ENCODE measurements at places on chromosomes 11 and 22. TPM values are rescaled to one million over a fixed set of nuclear protein-coding genes. Genes with fewer than 3 reads are reported as not detected.

KCNE3 gene
- total RNA-seq: not detected

IGF2 gene
- 8.2 TPM for total RNA-seq

SLC25A45 gene
- 14.4 TPM for total RNA-seq

VSIG10L2 gene
- not detected for total RNA-seq

ALDH3B1 gene
- total RNA-seq: 0.09 TPM

MS4A15 gene
- total RNA-seq: not detected

MYO7A gene
- total RNA-seq: 0.14 TPM

RANGAP1 gene
- 150 TPM for total RNA-seq

FZD4 gene
- total RNA-seq: 0.16 TPM

RHBDD3 gene
- total RNA-seq: 25.4 TPM

GDPD4 gene
- total RNA-seq: not detected

DDI1 gene
- not detected for total RNA-seq

DNA sequence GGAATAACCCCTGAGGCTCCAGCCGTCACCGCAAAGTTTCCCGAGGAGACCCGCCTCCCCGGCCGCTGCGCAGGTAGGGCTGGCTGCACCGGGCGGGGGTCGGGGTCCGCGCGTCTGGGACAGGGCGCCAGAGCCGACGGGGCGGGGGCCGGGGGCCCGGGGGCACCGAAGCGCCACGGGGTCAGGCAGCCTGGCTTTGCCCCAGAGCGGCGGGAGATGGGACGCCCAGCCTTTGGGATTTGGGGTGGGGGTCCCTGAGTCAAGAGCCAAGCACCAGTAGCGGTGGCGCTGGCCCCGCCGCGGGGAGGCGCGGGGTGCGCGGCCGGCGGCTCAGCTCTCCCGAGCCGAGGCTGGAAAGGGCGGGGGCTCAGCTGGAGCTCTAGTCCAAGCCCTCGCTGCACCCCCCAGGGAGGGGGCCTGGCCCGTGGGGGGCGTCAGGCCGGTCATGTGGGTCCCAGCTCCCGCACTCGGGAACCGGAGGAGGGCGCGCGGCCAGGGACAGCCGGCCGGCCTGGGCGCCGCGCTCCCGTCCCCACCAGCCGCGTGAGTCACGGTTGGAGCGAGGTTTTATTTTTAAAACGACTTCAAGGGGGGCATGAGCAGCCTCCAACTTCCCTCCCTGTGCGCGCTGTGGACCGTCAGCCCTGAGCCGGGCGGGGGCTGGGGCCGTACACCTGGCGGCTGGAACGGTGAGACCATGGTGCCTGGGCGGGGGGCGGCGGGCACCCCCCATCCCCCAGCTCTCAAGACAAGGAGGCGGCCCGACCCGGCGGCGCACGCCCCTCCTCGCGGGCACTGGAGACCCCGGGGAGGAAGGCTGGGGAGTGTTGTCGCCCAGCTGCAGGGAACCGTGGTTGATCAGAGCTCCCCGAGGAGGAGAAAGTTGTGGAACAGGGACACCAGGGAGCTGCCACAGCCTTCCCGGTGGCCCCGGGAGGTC, 626 bp downstream of the FLRT1 start:
- H3K36me3 ChIP-seq: no peaks in the 10 kb centered on the region
- peaks cover 5% of the 10 kb centered on the region for H3K4me1 ChIP-seq
- H3K4me3 ChIP-seq: no peak overlapping the region

GRCh38 chr11:117457031-117457785, 129.6 kb downstream of the CEP164 start:
- no peaks in the 10 kb centered on the region for H3K36me3 ChIP-seq
- H3K27ac ChIP-seq: no peak overlapping the region
- H3K4me1 ChIP-seq: peaks cover 10% of the 10 kb centered on the region
- H3K4me3 ChIP-seq: no peak overlapping the region
- H3K27me3 ChIP-seq: peaks cover 2% of the 10 kb centered on the region

DNA sequence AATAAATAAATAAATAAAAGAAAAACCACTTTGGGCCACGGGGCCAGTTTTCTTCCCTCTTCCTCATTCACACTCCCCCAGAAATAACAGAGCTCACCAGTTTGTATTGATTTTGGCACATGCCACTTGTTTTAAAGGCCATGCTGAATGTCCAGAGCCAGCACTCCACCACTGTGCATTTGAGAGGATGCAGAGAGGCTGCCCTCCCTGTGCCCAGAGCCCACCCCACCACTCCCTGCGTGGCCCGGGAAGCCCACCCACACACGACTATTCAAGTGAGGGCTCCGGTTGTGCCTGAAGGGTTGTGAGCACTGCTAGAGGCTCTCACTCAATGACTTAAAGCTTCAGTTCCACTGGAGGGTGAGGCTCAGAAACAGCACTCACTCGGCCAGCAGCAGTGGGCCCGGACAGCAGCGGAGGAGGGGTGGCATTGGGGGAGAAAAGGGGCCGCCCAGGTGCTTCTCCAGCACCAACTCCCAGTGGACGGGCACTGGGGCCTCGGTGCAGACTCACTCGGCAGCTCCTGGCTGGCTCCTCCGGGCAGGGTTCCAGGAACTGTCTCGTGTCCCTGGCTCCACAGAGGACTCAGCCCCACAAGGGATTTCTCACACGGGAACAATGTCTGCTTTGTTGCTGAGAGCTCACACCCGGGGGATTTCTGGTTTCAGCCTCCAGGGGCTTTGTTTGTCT, 112.7 kb downstream of the SHANK2 start:
- no peaks in the 10 kb centered on the region for H3K27me3 ChIP-seq
- H3K4me3 ChIP-seq: no peak overlapping the region
- DNase-seq: no peak
- no peak overlapping the region for H3K27ac ChIP-seq
- no peaks in the 10 kb centered on the region for H3K36me3 ChIP-seq
- no peaks in the 10 kb centered on the region for H3K4me1 ChIP-seq

- H3K27ac ChIP-seq: no peak overlapping the region
- H3K27me3 ChIP-seq: peaks cover 14% of the 10 kb centered on the region
- DNase-seq: no peak
- no peak overlapping the region for H3K4me3 ChIP-seq
- H3K36me3 ChIP-seq: no peaks in the 10 kb centered on the region
Measured at GRCh38 chr11:35953081-35953760, 9.4 kb downstream of the LDLRAD3 start.

DNA sequence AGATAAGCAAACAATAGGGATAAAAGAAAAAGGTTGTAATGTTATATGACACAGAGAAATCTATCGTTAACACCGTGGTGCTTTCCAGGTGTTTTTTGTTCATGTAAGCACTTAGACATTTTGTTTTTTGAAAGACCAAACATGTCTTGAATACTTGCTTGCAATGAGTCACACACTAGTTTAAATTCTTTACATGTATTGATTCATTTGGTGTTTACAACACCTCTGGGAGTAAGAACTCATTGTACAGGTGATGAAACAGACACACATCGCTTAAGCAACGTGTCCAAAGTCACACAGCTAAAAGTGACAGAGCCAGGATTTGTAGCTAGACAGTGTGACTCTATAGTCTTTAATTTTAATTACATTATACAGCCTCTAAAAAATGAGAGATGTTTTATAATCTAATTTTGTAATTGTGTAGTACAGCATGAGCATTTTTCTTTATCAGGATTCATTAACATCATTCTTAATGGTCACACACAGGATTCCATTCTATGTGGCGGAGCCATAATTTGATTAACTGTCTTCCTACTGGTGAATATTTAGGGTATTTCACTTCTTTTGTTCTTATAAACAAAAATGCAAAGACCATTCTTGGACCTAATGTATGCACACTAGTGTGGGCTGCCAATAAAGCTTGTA, 148.8 kb downstream of the DBX1 start:
- H3K27me3 ChIP-seq: peaks cover 16% of the 10 kb centered on the region
- no peak overlapping the region for H3K4me3 ChIP-seq
- H3K4me1 ChIP-seq: no peaks in the 10 kb centered on the region
- no peaks in the 10 kb centered on the region for H3K36me3 ChIP-seq
- H3K27ac ChIP-seq: no peak overlapping the region
- no peak for DNase-seq

- H3K36me3 ChIP-seq: no peaks in the 10 kb centered on the region
- peak overlapping the region; percentile 59 for H3K4me3 ChIP-seq
- DNase-seq: peak; percentile 61
- H3K4me1 ChIP-seq: peaks cover 32% of the 10 kb centered on the region
Measured at GRCh38 chr22:37419969-37420685, 7.2 kb downstream of the ELFN2 start.

GRCh38 chr11:130161441-130162145, 2.0 kb downstream of the ST14 start:
- H3K4me1 ChIP-seq: peaks cover 2% of the 10 kb centered on the region
- no peak overlapping the region for H3K4me3 ChIP-seq
- H3K27me3 ChIP-seq: peaks cover 50% of the 10 kb centered on the region
- H3K36me3 ChIP-seq: no peaks in the 10 kb centered on the region

DNA sequence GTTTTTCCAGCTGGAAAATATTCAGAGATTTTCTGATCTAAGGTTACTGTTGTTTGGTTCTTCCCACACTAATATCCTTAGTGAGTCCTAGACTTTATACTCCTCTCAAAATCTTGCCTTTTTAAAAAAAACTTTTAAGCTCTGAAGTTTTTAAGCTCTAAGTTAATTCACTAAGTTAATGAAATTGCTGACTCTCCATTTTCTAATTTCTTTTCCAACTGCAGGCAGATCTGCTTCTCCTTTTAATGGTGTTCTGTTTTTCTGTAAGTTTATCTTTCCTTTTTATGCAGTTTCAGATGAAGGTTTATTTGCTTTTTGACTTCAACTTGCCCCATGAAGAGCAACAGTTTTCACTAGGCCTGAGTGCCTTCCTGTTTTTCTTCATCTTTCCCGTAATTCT, 125.8 kb upstream of the ARHGAP42 start:
- no peaks in the 10 kb centered on the region for H3K4me1 ChIP-seq
- H3K36me3 ChIP-seq: no peaks in the 10 kb centered on the region
- no peak overlapping the region for H3K27ac ChIP-seq
- H3K4me3 ChIP-seq: no peak overlapping the region

- no peak for DNase-seq
- peaks cover 5% of the 10 kb centered on the region for H3K36me3 ChIP-seq
- no peaks in the 10 kb centered on the region for H3K4me1 ChIP-seq
Measured at GRCh38 chr11:1471736-1472135, 14.8 kb downstream of the MOB2 start.

GRCh38 chr11:63142459-63142858, 1.6 kb downstream of the SLC22A24 start:
- no peak overlapping the region for H3K27ac ChIP-seq
- peaks cover 17% of the 10 kb centered on the region for H3K27me3 ChIP-seq
- H3K4me3 ChIP-seq: no peak overlapping the region
- no peaks in the 10 kb centered on the region for H3K4me1 ChIP-seq

GRCh38 chr11:15471895-15472799, 357.4 kb downstream of the INSC start:
- no peak overlapping the region for H3K27ac ChIP-seq
- DNase-seq: no peak
- H3K36me3 ChIP-seq: no peaks in the 10 kb centered on the region
- H3K4me3 ChIP-seq: no peak overlapping the region

DNA sequence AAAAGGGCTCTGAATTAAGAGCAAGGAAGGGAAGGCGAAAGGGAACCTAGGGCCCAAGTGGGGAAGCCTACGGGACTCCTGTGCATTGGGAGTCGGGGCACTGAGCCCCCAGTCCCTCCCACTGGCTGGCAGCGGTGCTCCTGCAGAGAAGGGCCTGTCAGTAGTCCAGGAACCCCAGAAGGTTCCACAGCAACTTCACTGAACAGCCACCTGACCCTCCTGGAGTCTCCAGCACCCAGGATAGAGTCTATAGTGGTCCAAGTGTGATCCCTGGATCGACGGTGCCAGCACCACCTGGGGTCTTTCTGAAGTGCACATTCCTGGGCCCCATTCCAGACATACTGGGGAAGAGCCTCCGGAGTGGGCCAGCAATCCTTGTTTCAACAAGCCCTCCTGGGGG, 100.0 kb upstream of the B3GAT1 start:
- no peaks in the 10 kb centered on the region for H3K36me3 ChIP-seq
- H3K27ac ChIP-seq: no peak overlapping the region
- no peaks in the 10 kb centered on the region for H3K4me1 ChIP-seq
- no peak overlapping the region for H3K4me3 ChIP-seq

DNA sequence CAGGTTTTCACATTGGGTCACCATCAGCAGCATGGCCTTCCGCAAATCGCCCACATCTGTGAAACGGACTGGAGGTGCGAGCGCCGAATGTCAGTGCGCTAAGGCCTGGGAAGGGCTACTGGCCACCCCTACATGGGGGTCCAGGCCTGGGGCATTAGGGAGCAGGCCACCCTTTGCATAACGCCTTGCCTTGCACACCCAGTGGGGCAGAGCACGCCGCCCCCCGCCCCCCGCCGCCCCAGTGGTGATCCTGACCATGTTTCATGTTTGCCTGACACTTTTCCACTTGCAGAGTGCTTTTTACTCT, 2.6 kb downstream of the GRK2 start:
- peak overlapping the region; percentile 97 for H3K27ac ChIP-seq
- no peak for DNase-seq
- peak overlapping the region; percentile 90 for H3K4me3 ChIP-seq
- H3K4me1 ChIP-seq: peaks cover 62% of the 10 kb centered on the region

- H3K27me3 ChIP-seq: peaks cover 3% of the 10 kb centered on the region
- no peak overlapping the region for H3K4me3 ChIP-seq
- no peaks in the 10 kb centered on the region for H3K4me1 ChIP-seq
- no peaks in the 10 kb centered on the region for H3K36me3 ChIP-seq
- no peak for DNase-seq
- no peak overlapping the region for H3K27ac ChIP-seq
Measured at GRCh38 chr11:127106938-127107337, 106.4 kb upstream of the KIRREL3 start.

DNA sequence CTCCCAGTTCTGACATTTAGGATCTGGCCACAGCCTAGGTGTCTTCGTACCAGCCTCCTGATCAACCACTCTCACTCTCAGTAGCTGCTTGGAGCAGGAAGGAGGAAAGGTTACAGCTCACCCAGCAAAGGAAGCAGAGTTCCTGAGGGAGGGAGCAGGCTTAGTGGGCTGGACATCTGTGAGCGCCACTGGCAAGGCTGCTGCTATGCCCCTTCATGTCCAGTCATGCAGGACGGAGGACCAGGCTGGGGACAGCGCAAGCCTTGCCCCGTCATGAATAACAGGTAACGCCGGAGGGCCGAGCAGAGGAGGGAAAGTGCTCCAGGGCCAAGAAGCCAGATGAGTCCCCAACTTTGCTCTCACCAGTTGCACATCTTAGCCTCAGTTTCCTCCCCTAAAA, 25.8 kb downstream of the TPST2 start:
- H3K4me1 ChIP-seq: peaks cover 48% of the 10 kb centered on the region
- no peak for DNase-seq
- no peak overlapping the region for H3K27ac ChIP-seq

DNA sequence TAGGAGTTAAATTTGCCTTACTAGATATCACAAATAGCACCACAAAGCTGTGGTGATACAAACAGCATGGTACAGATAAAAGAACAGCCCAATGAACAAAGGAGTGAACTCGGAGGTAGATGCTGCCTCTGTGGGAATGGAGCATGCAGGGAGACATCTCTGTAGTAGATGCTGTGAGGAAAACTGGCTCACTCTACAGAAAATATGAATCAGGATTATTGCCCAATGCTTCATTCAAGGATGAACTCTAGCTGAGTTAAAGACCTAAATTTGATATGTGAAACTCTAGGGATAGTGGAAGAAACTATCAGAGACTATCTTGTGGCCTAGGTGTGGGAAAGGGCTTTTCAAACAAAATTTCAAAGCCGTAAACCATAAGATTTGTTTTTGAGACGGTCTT, 15.3 kb upstream of the CAPN5 start:
- peaks cover 5% of the 10 kb centered on the region for H3K4me1 ChIP-seq
- no peak for DNase-seq
- H3K36me3 ChIP-seq: no peaks in the 10 kb centered on the region
- no peak overlapping the region for H3K4me3 ChIP-seq

Data from activated CD8-positive, alpha-beta T cell treated with anti-CD3 and anti-CD28 coated beads for 36 hours (primary cell).